Hematopoietic multipotent progenitor cell treated with erythropoietin and hydrocortisone succinate and interleukin-3 and kit ligand, for 15 days (in vitro differentiated cells): ENCODE measurements at places on chromosomes 13 and 19.

- DNase-seq = no peak
Measured at GRCh38 chr13:78341032-78341431, 262.3 kb downstream of the POU4F1 start.

DNA sequence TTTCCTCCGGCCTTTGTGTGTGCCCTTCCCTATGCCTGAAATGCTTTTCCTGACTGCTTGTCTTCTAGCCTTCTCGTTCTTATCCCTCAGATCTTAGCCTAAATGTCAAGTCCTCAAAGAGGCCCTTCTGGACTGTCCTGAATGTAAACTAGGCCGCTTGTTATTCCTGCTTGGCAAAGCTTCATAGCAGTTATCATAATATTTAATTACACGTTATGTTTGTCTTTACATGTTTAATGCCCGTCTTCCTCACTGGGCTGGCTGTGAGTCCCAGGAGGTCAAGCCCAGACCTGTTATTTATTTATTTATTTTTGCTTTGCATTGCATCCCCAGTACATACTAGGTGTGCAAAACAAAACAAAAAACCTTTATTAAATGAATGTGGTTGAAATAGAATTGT, 62.7 kb downstream of the SIPA1L3 start:
- DNase-seq = no peak

- no peak for DNase-seq
Measured at GRCh38 chr13:27273658-27274425, 3.2 kb downstream of the RASL11A start.

DNA sequence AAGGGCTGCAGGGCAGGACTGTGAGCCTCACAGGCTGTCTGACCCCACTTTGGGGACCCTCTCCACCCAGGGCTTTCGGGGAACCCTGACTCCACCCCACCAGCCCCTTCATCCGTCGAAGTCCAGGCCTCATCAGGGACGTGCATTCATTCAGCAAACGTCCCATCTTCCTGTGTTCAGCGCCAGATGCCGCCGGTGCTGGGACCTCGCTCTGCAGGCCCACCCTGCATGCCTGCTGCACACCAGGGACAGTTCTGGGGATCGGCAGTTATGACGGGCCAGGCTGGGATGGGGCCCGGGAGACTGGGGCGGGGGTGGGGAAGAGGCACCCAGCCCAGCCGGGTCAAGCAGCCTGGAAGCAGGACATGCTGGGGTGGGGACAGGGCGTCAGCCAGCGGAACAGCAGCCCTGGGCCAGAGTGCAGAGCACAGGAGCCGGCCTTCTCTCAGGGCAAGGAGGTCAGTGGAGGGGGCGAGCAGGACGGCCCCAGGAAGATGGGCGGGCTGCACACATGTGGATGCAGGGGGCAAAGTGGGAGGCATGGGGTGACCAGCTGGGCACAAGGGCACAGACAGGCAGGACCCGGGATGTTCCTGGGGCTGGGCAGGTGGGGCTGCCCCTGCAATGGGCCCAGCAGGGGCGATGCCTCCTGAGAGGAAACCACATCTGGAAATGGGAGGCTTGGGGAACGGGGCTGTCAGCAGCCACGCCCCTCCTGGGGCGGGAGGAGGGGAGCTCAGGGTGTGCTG, 5.1 kb downstream of the GAMT start:
- DNase-seq = no peak

DNA sequence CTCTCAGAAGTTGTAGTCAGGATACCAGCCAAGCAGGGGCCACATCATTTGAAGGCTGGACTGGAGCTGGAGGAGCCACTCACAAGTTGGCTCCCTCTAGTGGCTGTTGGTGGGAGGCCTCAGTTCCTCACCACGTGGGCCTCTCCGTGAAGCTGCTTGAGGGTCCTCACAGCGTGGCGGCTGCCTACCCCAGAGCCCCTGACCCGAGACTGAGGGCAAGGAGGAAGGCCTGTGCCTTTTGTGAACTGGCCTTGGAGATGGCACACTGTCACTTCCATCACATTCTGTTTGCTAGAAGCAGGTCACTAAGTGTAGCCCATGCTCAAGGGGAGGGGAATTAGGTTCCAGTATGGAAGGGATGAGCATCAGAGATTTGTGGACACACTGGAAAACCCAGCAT, 14.6 kb downstream of the GNA11 start:
- DNase-seq = peak; percentile 71

GRCh38 chr19:48186015-48186414, 15.5 kb downstream of the ZSWIM9 start:
- DNase-seq = no peak

GRCh38 chr19:3121821-3122511, 13.9 kb upstream of the GNA15 start:
- no peak for DNase-seq

GRCh38 chr13:77029436-77029835, 2.5 kb upstream of the FBXL3 start:
- no peak for DNase-seq

DNA sequence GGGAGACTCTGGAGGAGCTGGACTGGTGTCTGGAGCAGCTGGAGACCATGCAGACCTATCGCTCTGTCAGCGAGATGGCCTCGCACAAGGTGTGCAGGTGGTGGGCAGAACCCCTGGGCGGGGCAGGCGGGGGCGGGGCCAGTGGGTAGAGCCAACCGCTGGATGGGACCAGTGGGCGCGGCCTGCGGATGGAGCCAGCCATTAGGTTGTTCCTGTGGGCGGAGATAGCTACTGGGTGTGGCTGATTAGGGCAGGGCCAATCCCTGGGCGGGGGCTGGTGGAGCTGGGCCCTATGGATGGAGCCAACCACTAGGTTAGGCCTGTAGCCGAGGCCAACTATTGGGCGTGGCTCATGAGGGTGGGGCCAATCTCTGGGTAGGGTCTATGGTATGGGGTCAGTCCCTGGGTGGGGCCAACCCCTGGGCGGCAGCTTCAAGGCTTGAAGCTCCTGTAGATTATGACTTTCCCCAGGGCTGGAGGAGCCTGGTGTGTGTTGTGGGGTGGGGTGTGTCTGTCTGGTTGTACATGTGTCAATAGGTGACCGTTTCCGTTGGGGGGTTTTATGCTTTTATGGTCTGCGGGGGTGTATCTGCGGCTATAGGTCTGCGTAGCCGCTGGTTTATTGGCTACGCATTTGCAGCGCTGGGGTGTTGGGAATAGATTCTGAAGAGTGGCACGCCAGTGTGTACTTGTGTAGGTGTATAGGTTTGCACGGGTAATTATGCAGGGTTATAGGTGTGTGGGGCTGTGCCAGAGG, 30.7 kb downstream of the PDE4A start:
- DNase-seq = peak; percentile 70

- no peak for DNase-seq
Measured at GRCh38 chr19:30686826-30687566, 314.8 kb downstream of the ZNF536 start.

GRCh38 chr19:32287811-32288227, 57.6 kb upstream of the ZNF507 start:
- peak; percentile 21 for DNase-seq

- no peak for DNase-seq
Measured at GRCh38 chr13:109331011-109331433, 455.4 kb downstream of the IRS2 start.

DNA sequence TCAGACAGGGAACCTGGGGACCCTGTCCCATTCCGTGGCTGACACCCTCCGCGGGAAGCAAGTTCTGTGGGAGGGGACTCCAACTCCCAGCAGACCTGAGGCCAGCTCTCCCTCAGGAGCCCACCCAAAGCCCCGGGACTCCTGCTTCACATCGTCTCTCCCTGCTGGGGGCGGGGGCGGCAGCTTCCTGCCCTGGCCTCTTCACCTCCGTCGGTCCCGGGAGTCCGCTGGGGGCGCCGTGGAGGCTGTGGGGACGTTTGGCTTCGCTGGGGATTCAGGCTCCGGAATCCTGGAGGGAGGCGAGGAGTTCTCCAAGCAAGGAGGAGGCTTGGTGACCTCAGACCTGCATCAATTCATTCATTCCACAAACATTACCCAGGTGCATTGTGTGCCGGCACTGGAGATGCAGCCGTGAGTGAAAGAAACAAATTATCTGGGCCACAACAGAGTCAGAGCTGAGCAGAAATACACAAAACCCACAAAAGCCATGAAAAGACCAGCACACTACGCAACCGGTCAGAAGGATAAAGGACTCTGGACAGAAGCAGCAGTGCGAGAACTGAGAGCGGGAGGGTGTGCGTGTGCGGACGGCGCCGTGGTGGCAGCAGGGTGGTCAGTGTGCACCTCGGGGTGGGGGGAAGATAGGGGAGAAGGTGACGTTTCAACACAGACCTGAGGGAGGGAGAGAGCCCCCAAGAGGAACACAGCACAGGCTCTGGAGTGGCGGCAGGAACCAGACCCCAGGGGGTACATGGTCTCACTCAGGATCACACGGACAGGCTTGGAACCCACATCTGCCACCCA, 19.0 kb downstream of the EPS8L1 start:
- DNase-seq = no peak

GRCh38 chr13:43938449-43938848, 58.7 kb downstream of the LACC1 start:
- DNase-seq = no peak

DNA sequence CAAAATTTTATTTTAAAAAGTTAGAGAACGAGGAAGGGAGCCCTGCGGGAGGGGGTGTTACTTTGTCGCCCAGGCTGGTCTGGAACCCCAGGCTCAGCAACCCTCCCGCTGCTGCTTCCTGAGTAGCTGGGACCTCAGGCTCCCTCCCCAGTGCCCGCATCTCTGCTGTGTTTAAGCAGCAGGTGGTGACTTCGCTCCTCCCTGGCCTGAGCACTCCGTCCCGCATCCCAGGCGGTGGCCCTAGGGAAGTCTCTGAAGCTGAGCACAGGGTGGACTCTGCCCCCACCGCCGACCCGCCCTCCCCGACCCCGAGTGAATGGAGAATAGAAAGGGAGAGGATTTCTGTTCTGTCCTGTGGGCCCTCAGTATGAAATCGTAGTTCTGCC, 30.5 kb downstream of the ZNF701 start:
- no peak for DNase-seq

DNA sequence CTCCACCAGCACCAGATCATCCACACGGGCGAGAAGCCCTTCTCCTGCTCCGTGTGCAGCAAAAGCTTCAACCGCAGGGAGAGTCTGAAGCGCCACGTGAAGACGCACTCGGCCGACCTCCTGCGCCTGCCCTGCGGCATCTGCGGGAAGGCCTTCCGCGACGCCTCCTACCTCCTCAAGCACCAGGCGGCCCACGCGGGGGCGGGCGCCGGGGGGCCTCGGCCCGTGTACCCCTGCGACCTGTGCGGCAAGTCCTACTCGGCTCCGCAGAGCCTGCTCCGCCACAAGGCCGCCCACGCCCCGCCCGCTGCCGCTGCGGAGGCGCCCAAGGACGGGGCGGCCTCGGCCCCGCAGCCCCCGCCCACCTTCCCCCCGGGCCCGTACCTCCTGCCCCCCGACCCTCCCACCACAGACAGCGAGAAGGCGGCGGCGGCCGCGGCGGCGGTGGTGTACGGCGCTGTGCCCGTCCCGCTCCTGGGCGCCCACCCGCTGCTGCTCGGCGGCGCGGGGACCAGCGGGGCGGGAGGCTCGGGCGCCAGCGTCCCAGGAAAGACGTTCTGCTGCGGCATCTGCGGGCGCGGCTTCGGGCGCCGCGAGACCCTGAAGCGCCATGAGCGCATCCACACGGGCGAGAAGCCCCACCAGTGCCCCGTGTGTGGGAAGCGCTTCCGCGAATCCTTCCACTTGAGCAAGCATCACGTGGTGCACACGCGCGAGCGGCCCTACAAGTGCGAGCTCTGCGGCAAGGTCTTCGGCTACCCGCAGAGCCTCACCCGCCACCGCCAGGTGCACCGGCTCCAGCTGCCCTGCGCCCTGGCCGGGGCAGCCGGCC, 9.4 kb downstream of the ZNF784 start:
- DNase-seq = no peak

DNA sequence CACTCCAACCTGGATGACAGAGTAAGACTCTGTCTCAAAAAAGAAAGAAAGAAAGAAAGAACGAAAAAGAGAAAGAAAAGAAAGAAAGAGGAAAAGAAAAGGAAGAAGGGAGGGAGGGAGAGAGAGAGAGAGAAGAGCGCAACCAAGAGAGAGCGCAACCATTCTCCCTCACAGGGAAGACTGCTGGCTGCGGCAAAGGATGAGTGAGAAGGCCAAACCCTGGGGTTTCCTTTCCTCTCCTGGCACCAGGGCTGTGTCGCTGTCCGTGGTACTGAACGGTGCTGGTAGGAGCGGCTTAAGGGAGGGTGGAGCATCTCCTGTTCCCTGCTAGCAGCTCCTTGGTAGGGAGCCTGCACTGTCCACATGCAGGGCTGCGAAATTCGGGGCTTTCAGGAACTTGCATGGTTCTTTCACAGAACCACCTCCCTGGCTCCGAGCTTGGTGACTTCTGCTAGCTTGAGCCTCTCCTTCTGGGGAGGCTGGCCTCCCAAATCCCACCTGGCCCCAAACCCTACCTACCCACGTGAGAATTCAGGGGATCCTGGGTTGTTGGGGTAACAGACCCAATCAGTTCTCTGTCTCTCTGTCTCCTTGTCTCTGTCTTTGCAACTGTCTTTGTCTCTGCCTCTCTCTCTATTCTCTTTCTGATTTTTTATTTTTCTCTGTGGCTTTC, 51.1 kb upstream of the ZNRF4 start:
- peak; percentile 15 for DNase-seq

DNA sequence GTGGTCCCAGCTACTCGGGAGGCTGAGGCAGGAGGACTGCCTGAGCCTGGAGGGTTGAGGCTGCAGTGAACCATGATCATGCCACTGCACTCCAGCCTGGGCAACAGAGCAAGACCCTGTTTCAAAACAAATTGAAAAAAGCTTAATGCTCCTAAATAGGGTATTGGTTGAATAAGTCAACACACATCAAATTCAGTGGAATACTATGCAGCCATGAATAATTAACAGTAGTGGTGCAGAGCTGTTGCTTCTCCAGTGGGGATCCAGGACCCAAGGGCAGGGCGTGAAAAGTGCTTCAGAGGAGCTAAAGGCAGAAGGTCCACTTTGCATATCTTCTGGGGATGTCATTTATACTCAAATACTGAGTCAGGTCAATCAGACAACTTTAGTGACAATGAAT, 18.2 kb downstream of the SIGLEC8 start:
- DNase-seq = no peak

GRCh38 chr19:30407068-30407709, 35.0 kb downstream of the ZNF536 start:
- no peak for DNase-seq

GRCh38 chr19:54462047-54462654, 1.4 kb downstream of the LENG9 start:
- no peak for DNase-seq

DNA sequence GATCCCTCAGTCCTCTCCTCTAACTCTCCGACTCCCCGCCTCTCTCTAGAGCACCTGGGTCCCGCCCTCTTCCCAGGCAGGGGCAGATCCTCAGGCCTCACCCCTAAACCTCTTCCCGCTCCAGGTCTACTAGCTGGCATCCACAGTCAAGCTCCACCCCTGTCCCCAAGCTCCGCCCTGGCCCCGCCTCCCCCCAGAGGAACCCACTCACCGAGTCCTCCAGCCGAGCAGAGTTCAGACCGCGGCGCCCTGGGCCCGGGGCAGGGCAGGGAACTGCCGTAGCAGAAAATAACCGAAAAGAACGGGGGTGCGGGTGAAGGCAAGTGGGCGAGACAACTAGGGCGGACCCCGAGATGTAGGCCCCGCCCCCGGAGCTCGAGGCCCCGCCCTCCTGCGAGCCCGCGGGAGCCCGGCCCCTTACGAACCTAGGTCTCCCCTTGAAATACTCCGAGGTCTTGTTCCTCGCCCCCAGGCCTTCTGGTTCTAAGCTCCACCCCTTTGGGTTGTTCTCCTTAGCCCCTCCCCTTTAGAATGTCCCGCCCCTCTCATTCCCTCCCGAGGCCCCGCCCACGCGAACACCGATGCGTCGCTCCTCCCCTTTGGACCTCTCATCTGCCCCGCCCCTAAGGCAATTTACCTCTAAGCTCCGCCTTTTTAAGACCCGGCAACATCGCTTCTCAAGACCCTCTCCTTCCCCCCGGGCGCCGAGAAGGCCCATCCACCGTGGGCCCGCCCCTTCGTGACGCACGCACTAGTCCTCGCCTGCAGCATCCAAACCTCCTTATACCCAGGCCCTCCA, at the start of gene GGN:
Gene GGN (minus strand): TSS at position 485 of the 799 bp plus-strand sequence. CDS start 773 bp downstream, outside the sequence.
- peak; percentile 74 for DNase-seq
